ENCODE measurements at places on chromosomes 11 and 22.
A peak's percentile ranks its signal among the peaks of the same experiment; 100 is the strongest.

DNA sequence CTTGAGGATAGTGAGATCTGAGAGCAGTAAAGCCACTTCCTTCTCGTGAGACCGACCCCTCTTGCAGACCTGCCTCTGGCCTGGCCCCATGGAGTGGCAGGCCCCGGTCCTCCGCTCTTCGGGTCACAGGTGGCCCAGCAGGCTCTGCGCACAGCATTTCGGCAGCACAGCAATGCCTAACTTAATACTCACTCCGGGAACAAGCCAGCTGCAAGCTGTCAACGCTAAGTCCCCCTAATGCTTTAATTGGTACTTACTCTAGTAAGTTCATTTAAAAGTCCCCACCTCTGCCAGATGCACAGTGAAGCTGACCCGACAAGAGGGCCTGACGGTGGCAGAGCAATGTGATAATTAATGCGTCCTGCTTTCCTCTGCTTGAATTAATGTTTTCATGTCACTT is 349.3 kb upstream of the B3GAT1 start:
- DNase-seq = no peak

DNA sequence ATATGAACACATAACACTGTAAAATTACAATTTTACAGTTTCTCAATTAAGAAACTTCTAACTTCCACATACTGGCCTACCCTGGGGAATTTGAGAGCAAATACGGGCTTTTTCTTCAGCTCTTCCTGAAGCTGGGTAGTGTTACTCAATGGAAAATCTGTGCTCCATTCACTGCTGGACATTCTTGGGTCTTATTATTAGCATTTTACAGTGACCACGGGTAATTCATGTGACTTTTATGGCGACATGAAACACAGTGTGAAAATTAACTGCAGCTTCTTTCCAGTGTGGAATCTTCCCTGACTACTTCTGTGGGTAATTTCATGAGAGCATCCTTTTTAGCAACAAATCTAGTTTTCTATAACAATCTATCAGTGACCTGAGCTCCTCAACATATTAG is 423.7 kb upstream of the ANO5 start:
- DNase-seq = no peak

- DNase-seq = no peak
These were observed 6.2 kb upstream of the CDK2AP2 start for GRCh38 chr11:67514116-67514515.

DNA sequence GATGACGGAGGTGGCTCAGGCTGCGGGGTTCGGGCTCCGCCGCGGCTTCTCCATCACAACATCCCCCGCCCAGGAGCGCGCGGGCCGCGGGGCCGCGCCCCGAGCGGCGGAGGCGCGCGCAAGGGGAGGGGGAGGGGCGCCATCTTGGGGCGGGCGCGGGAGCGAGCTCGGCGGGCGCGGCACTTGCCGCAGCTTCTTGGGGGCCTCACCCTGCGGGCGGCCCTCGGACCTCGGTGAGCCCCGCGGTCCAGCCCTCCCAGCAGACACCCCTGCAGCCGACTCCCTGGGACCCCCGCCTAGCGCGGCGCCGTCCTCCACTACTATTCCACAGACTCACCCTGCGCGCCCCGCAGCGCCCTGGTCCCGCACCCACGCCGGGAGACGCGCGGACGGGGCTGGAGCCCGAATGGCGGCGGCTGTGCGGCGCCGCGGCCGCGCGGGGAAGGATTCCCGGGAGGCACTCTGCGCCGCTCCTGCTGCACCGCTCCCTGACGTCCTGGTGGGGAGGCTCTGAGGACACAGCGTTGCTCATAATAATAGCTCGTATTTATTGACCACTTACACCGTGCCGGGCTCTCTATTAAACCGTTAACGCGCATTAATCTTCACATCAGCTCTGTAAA is at the start of gene APBB1:
Gene APBB1, minus strand, starts transcription at position 86 of the 623 bp plus-strand sequence. CDS start 7,747 bp downstream, outside the sequence.
- DNase-seq = peak; percentile 82

- peak; percentile 94 for DNase-seq
These were observed 1.4 kb downstream of the CTTN start for GRCh38 chr11:70399681-70400112.

DNA sequence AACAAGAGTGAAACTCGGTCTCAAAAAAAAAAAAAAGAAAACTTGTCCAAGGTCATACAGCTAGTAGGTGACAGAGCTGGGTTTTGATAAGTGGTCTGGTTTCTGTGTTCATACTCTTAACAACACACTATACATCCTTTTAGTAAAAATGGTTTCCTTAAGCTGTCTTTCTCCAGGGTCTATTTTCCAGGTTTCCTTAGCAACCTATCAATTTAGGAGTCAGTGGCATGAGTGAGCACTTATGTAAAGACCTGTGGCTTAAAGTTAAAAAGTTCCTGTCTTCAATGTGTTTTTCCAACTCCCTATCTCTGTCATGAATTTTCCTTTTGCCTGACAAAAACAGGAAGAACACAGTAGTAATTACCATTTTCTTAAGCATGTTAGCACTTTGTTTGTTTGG is 480.5 kb downstream of the TMEM135 start:
- no peak for DNase-seq
